Activated T-cell treated with anti-CD3 and anti-CD28 coated beads, Interleukin-2, amount 50 U/mL, for 72 hours (primary cell): ENCODE measurements at places on chromosomes 6 and 20. TPM values are rescaled to one million over a fixed set of nuclear protein-coding genes. Genes with fewer than 3 reads are reported as not detected.

DNA sequence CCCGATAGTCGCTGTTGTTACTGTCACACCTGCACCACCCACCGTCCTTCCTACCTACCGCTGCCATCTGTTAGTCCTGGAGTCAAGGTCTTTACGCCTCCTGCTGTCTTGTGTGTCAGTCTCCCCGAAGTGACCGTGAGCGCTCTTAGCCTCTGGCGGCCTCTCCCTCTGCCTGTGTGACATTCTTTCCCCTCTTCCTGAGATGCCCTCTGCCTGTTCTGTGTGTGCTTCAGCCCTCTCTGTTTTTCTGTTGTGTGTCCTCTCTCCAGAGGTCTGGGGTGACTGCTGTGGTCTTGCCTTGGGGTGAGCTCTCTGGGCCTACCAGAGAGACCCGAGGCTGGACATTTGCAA, 54.9 kb downstream of the TCP11 start:
- no peak for DNase-seq

DNA sequence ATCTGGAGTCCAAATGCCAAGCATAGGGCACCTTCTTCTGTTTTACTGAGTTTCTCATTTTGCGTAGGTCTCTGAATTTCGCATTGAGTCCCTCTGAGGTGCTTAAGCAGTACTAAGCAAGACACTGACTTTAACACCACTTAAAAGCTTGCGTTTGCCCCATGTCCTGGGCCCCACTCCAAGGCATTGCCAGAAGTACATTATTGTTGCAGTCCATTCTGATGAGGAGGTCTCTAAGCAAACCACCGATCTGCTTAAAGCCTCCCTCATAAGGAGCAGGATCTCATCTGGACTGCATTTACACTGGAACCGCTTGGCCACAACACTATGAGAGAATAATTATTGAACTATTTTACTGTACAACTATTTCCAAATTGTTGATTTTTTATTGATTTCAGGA, 16.3 kb downstream of the BMP2 start:
- no peak for DNase-seq

- DNase-seq = no peak
Observed at GRCh38 chr20:57693002-57693582, 16.7 kb downstream of the PMEPA1 start.

- no peak for DNase-seq
Observed at GRCh38 chr6:106788761-106789160, 159.4 kb downstream of the QRSL1 start.

- DNase-seq = no peak
Observed at GRCh38 chr6:51614725-51615124, 472.7 kb downstream of the PKHD1 start.

DNA sequence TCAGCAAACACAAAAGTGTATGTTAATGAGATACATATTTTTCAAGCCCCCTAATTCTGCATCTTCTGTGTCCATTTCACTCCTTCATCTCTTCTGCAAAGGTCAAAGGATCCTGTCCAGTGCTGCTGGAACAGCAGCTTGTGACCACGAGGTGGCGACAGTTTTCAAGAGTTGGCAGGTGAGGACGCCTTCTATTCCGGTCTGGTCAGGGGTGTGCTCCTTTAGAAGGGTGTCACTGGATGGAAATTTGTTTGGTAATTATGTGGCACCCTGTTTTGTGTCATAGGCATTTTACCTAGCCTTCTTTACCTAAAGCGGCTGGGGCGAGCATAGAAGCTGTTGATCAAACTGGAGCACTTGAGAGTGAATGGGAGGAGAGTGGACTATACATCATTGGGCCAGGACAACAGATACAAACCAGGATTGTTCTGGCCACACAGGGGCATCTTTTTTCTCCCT, 32.9 kb upstream of the ERVFRD-1 start:
- DNase-seq = peak; percentile 80

DNA sequence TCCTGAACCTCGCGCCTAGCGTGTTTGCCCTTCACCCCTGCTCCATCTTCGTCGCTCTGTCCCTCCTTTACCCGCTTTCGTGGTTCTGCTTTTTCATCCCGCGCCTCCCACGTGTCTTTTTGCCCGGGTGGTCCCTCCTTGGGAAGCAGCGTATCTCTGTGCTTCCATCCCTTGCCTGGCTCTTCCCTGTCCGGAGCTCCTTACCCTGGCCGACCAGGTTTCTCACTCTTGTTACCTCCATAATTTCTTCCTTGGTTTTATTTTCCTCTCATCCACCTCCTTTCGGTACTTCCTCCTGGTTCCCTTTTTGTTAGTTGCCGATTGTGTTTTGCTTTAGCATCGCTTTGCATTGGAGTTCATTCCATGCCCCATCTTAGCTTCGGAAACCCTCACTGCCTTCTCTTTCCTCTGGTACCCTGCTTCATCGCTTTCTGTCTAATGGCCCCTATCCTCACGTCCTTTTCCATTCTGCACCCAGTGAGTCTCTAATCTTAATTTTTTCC, 735 bp downstream of the FAM135A start:
- peak; percentile 2 for DNase-seq

GRCh38 chr6:85418059-85418458, 31.8 kb upstream of the NT5E start:
- DNase-seq = no peak

DNA sequence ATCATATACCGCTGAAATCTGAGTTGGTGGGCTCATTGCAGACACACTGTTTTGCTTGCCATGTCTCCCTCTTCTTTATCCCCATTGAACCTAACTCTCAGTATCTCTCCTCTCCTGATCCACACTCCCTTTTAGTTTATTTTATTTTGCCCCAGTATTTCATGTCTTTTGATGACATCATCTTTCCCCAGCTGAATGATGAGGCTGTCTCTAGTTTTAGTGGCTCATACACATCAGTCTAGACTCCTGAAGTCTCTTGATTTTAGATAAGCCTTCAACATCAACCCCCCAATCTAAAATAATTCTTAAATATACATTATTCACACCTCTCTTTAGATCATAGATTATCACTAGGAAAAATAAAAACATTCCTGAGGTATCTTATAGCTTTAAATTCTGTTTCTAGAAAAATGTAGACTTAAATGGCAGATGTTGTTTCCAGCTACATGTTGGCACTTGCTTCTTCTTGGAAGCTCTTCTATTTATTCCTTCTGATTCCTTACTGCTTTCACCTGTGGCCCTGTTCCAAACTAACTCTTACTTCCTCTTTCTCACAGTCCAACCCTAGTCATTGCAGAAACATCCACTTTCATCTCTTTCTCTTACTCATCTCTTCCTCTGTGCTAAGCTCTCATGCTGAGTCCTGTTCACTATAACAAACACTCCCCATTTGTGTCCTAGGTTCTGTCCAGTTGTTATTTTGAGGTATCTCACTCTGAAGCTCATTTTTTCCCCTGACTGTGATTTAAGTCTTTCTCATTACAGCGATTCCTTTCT, 191.9 kb upstream of the SLC35B3 start:
- no peak for DNase-seq

The ILRUN gene
- total RNA-seq = 68.8 TPM

The RHAG gene
- total RNA-seq = not detected

The SAMD3 gene
- 3.8 TPM for total RNA-seq

- no peak for DNase-seq
Observed at GRCh38 chr20:23120261-23120660, 34.1 kb upstream of the CD93 start.

GRCh38 chr6:83518816-83519480, 6.6 kb downstream of the PRSS35 start:
- DNase-seq = no peak
